NCI-H2171 (cell line): ENCODE measurements at places on chromosomes 4 and X.

- no peak for DNase-seq
Measured at GRCh38 chr4:12555011-12555410, 929.1 kb downstream of the RAB28 start.

GRCh38 chr4:152778656-152779512, 646 bp downstream of the TIGD4 start:
- DNase-seq, result peak; percentile 50

DNA sequence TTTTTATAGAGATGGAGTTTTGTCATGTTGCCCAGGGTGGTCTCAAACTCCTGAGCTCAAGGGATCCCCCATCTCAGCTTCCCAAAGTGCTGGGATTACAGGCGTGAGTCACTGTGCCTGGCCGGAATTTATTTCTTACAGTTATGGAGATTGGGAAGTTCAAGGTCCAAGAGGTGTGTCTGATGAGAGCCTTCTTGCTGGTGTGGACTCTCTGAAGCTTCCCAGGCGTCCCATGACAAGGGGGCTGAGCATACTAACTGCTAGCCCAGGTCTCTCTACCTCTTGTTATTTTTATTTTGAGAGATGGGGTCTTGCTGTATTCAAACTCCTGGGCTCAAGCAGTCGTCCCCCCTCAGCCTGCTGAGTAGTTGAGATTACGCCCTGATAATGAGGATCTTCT, 2.9 kb upstream of the NSD2 start:
- no peak for DNase-seq

DNA sequence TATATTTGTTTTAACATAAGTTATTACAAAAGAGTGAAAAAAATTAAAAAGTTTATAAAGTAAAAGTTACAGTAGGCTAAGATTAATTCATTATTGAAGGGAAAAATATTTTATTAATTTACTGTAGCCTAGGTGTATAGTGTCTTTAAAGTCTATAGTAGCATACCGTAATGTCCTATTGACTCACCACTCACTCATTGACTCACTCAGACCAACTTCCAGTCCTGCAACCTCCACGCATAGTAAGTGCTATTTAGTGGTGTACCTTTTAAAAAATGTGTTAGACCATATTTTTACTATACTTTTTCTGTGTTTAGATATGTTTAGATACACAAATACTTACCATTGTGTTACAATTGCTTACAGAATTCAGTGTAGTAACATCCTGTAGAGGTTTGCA, 841.1 kb downstream of the CENPC start:
- no peak for DNase-seq

- DNase-seq, result no peak
Measured at GRCh38 chr4:4610672-4611071, 68.8 kb upstream of the STX18 start.

- DNase-seq, result no peak
Measured at GRCh38 chrX:129744861-129745321, 6.1 kb downstream of the XPNPEP2 start.

GRCh38 chr4:17077105-17077504, 178.7 kb upstream of the LDB2 start:
- DNase-seq, result no peak

- no peak for DNase-seq
Measured at GRCh38 chrX:54540289-54540688, 10.3 kb downstream of the GNL3L start.

- DNase-seq, result peak; percentile 80
Measured at GRCh38 chr4:82780752-82781231, 17.8 kb downstream of the SCD5 start.

DNA sequence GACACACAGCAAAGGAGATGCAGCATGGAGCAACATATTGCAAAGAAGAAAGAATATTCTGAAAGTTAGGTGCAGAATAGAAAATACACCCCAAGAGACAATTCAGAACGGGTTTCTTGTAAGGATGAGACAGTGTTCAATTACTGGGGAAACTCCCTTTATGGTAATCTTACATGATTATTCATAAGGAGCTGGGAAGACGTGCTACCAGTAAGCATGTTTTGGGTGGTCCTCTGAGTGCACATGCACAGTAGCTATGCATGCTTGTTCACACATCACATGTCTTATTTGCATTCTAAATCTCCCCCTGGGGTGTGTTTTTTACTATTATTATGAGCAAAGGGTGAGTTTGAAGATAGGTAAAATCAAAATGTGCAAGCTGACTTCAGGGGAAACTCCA, 1448.8 kb downstream of the TECRL start:
- DNase-seq, result no peak

DNA sequence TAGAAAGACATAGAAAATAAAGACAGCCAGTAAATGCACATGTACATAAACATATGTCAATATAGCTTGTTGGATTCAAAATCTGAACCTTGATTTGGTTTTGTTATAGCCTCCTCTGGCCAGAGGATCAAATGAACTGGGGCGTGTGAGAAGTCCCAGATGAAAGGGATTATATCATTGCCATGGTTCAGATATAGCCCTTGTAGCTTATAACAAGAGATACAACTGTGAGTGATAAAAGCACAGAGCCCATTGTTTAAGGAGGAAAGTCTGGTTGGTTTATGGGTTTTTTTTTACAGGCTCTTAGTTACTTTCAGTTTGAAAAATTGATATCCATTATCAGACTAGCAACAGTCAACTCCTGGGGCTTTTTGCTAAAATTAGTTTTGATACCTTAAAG, 101.7 kb upstream of the GLRA2 start:
- no peak for DNase-seq

DNA sequence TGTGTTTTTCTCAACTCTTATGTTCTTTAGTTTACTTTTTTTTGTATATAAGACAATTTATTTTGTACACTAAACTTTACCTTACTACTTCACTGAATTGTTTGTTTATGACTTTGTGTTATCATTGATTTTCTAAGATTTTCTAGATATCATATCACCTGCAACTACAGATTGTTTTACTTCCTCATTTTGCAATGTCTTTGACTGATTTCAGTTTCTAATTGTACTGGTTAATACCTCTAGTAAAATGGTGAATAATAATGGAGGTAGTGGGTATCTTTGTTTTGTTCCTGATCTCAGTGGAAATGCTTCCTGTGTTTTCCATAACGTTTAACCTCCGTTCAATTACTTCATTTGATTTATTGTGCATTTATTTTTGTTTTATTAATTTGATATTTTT, 490.2 kb downstream of the TLL1 start:
- DNase-seq, result no peak

GRCh38 chr4:119189638-119190037, 22.9 kb upstream of the USP53 start:
- DNase-seq, result no peak
